ENCODE measurements at places on chromosomes 4 and X.

- no peak for DNase-seq
These were observed 104.5 kb upstream of the GATB start for GRCh38 chr4:151865312-151865711.

DNA sequence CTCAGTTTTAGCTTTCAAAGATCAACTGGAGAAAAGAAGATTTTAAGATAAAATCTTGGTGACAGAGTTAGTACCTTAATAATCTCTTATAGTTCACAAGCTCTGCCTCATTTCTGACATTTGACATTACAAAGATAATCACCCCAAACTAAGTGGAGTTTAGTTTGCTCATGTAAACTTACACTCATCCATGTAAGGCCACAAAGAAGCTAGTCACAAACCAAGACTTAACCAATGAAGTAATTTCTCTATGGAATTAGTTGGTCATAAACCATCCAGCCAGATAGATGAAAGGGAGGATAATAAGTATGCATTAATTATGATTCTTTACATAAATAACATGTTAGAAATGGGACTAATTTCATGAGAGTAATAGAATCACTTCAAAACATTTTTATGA, 159.2 kb downstream of the FAM13A start:
- DNase-seq = no peak

- DNase-seq = no peak
These were observed 63.2 kb downstream of the TRMT44 start for GRCh38 chr4:8503801-8504200.

- no peak for DNase-seq
These were observed 313.4 kb upstream of the BOD1L1 start for GRCh38 chr4:13940921-13941320.

DNA sequence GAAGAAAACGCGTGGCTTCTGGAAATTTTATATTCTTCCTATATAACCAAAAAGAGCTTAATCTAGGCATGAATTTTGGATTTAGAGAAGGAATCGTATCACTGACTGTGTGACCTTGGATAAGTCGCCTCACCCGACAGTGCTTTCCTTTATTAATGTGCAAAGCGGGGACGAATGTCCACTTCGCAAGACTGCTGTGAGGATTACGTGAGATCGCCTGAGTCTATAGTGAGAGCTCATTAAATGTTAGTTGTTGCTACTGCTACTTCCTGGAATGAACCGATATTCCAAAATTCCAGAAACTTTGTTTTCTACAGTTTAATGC, 448 bp upstream of the TBC1D8B start:
- DNase-seq = no peak

DNA sequence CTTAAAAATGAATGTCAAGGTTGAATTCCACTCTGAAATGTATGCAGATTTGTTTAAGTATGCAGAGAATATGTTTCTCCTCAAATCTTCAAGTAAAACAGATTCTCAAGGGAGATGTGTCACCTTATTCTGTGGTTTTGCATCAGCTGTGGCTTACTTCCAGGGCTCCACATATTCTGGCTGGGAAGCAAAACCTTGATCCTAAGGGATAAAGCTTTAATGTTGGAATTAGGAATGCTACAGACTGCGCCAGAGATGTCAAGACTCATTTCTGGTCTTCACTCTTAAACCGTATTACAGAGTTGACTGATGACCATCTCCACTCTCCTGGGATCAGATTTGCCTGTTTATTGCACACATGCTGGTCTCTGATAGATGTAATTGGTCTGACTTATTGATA, 143.9 kb upstream of the DIPK2B start:
- DNase-seq = no peak

DNA sequence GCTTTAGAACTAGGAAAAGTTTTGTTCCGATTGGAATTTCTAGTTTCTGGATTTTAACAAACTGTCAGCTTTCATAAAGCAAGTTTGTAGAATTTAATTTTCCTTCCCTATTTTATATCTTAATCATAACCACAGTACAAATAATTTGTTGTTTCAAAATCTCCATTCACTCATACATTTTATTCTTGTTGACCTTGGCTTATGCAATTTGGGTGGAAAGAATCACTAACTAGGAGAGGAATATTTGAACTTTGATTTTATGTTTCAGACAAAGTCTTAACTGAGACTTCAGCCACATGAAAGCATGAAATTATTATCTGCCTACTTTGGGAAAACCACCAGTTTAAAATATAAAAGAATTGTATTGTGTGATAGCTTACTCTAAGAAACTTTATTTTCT, 427.9 kb downstream of the SPRY1 start:
- no peak for DNase-seq

GRCh38 chr4:166277401-166277800, 404.4 kb downstream of the TLL1 start:
- no peak for DNase-seq

DNA sequence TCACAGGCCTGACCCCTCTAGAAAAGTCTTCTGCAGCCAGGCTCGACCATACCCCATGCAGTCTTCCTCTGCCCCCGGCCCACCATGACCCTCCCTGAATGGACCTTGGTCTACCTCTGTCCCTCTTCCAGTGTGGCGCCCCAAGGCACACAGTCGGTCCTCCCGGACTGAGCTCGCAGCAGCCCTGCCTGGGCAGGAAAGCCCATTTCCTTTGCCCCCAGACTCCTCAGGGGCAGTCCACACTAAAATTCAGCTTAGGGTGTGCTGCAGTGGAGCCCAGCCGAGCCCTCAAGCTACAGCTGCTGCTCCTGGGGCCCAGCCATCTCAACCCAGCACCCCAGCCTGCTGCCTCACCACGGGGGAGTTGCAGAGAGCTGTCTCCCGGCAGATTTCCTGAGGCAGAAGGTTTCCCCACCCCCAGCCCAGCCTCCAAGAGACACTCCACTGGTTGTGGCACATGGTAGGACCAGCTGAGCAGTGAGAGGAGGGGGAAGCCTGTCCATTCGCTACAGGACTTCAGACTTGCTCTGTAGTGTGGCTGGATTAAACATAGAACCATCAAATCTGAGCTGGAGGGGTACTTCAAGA, 37.5 kb upstream of the IQSEC2 start:
- DNase-seq = no peak

DNA sequence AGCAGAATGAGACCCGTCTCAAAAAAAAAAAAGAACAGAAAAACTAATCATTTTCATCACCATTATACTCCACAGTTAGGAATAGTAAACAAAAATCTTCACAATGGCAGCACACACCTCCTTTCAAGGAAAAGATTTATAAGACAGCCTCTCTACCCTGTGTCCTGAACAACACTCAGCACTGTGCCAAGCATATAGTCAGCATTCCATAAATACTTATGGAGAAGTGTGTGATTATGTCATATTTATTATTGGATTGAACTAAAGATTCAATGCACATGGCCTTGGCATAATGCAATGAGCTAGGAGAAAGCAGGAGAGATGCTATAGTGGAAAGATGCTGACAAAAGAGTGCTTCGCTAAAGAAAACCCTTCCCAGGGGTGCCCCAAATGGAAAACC, 52.6 kb downstream of the FAM114A1 start:
- DNase-seq = no peak

DNA sequence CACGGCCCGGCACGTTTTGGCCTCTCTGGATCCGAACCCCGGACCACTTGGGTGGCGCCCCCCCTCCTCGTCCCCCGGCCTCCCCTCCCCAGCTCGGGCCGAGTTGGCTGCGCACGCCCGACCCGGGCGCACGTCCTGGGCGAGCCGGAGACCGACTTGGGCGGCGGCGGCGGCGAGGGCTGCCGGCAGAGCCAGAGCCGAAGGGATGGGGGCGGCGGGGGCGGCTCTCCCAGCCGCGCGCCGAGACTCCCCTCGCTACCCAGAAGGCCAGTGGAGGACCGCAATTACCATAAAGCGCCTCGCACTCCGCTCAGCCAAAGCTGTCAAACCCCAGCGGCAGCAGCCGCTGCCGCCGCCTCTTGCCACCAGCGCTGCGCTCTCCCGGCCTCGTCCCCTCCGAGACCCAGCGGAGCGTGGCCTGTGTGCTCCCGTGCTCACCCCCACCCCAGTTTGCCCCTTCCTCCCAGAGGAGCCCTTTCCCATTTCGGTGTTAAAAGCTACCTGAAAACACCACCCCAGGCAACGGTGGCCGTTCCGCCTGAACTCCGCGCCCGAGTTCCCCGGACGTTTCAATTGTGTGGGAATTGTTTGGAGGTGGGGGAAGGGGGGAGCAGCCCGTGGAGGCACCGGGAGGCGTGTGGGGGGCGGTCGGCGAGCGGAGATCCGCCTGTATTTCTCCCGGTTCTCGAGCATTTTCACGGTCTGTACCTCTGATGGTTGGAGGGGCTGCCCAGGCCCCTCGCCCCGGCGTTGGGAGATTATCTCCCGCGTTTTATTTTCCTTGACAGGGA, 701 bp upstream of the BCOR start:
- no peak for DNase-seq

DNA sequence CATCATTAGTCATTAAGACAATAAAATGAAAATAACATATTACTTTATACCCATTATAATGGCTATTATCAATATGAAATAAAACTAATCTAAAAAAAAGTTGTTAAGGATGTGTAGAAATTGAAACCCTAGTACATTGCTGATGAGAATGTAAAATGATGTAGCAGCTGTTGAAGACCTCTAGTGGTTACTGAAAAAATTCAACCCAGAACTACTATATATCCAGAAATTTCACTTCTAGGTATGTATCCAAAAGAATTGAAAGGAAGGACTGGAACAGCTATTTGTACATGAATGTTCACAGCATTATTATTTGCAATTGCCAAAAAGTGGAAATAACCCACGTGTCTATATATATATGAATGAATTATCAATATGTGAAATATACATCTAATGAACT, 180.3 kb upstream of the KLHL4 start:
- DNase-seq = no peak

DNA sequence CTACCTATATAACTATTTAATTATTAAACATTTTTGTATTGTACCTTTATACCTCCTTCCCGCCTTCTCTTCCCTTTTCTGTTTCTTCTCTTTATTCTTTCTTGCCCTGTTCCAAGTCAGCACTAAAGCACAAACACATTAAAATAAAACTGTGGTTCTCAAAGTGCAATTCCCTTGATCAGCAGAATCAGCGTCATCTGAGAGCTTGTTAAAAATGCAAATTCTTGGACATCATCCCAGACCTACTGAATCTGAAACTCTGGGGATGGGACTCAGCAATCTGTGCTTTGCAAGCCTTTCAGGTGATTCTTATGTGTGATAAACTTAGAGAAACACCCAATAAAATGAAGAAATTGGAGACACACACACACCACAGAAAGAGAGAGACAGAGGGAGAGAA, 178.4 kb upstream of the BMP3 start:
- DNase-seq = no peak

DNA sequence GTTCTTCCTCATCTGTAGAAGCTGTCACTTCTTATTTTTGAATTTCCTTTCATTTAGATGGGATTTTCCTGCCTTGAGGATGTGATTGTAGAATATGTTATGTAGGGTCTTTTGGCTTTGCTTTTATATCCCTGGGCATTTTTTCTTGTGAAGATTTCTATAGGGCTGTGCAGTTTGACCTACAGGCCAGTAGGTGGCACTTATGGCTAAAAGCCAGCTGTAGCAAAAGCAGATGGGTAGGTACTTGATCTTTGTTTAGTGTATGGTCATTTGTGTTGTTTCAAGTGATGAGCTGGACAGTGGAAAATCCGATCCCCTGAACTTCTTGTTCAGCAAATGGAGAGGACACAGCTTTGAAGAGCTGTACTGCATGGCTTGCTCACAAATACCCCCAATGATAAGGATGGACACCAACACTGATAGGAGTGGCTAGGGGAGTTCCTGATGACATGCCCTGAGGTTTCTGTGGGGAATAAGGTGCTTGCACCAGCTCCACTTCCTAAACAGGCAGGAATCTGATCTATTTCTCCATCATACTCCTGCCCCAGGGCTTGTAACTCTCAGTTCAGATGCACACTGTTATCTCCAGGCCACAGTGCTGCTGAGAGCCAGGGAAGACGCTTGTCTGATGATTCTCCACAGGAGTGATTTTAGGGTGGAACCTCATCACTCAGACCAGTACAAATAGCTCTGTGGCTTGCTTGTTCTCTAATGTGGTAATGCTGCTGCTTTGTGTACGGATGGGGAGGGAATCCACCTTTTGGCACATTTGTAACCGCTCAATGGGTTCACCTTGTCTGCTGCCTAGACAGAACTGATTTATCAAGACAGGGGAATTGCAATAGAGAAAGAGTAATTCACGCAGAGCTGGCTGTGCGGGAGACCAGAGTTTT, 417.1 kb upstream of the MAGEB16 start:
- DNase-seq = no peak

DNA sequence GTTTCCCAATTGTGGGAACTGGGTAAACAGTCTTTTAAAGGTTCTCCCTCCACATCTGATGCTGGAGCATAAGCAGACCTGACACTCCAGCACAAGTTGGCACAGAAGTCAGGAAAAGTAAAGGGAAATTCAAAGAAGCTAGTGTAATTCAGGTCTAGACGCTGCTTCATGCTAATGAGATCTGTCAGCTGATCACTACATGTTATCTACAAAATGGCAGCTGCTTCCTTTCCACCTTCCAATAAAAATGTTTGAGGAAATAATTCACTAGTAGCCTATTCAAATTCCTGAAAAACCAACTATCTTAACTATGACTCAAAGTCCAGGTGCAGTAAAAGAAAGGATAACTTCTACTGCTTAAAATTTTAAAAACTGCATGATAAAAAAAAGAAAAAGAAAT, 29.3 kb downstream of the DCAF8L2 start:
- DNase-seq = no peak

- no peak for DNase-seq
These were observed 293.3 kb downstream of the ADGRL3 start for GRCh38 chr4:61493470-61493869.

GRCh38 chrX:35722128-35722527, 76.0 kb upstream of the MAGEB16 start:
- no peak for DNase-seq

- DNase-seq = no peak
These were observed 328.3 kb downstream of the UNC5C start for GRCh38 chr4:95220205-95221175.

GRCh38 chrX:148610328-148610698, 109.9 kb downstream of the AFF2 start:
- no peak for DNase-seq

DNA sequence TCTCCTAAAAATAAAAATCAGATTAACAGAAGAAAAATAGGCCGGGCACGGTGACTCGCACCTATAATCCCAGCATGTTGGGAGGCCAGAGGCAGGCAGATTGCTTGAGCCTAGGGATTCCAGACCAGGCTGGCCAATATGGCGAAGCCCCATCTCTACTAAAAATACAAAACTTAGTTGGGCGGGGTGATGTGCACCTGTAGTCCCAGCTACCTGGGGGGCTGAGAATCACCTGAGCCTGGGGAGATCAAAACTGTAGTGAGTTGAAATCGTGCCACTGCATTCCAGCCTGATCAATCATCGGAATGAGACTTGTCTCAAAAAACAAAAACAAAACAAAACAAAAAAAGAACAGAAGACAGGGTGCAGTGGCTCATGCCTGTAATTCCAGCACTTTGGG, 32.8 kb upstream of the NOCT start:
- DNase-seq = no peak

GRCh38 chr4:107693132-107693531, 26.9 kb downstream of the PAPSS1 start:
- DNase-seq = no peak

Data from type B pancreatic cell (in vitro differentiated cells).